Head of caudate nucleus (tissue), 42 donors: ENCODE measurements at places on chromosomes 16 and 17.
A peak's percentile ranks its signal among the peaks of the same experiment; 100 is the strongest.

- no peak for DNase-seq
Observed at GRCh38 chr17:61394630-61395408, 4.8 kb upstream of the TBX2 start.

DNA sequence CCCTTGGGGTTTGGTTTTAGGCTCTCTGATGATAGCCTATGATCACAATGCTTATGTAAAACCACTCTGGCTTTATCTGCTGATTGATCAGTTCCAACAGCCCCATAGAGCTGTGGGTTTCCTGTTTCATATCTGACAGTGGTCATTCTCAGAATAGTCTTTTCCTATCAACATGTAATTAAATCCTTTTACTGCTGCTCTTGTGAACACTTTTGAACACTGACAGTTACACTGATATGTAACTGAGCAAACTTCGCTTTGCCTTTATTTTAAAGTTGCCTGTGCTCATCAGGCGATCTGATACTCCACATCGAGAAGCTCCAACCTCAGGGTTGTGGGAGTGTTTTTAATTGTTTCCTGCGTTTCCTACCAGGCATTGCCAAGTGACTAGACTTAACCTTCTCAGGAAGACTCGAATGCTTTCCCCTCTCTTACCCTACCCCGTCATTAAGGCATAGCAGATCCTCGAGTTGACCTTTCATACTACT lies 17.3 kb upstream of the CLEC18B start:
- DNase-seq: no peak

GRCh38 chr17:17191346-17191792 lies 14.8 kb downstream of the PLD6 start:
- DNase-seq: no peak

GRCh38 chr16:3295783-3296182 lies 9.4 kb downstream of the TIGD7 start:
- peak; percentile 42 for DNase-seq
